Body of pancreas (tissue), 4 donors: ENCODE measurements at places on chromosomes 12 and 14.

DNA sequence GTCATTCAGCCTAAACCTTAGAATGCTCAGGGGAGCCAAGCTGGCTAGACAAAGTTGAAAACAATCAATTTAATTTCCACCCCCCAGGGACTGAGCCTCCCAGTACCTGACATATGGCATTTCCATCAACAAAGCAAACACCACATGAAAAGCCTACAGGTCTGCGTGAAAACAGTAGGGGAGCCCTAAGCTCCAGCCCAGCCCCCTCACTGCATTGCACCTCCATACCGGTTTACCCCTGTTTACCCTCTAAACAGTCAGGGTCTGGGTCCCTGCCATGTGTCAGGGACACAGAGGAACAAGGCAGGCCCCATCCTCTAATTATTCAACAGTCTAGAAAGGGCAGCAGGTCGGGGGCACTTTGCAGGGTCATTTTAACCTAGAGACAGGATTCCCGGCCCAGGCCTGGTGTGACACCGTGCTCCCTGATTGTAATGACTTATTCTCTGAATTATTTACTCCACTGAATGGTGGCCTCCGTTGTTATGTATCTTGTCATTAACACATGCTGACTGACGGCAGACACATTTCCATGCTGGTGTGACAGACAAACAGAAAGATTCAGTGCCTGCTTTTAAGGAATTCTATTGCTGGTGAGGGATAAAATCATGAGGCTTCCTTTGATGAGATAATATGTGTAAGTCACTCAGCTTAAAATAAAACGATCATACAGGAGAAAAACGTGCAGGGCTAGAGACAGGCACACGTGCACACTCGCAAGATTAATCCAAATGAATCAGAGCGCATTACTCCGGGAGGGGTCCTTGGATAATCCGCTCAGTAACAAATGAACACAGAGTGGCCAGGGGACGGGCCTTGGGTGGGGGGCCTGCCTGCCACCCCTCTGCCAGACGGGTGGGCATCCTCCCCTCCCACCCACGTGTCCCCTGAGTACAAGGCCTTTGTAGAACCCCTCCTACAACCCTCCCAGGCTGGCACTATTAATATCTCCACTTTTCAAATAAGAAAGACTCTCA lies 23.2 kb downstream of the CCDC88C start:
- no peak for DNase-seq
- no peak overlapping the region for H3K27ac ChIP-seq
- no peak overlapping the region for H3K4me3 ChIP-seq
- H3K4me1 ChIP-seq, result peaks cover 61% of the 10 kb centered on the region

GRCh38 chr12:112199136-112199535 lies 73.8 kb downstream of the TRAFD1 start:
- no peaks in the 10 kb centered on the region for H3K27me3 ChIP-seq
- H3K4me1 ChIP-seq, result no peaks in the 10 kb centered on the region
- H3K27ac ChIP-seq, result no peak overlapping the region

GRCh38 chr12:115806000-115806399 lies 471.5 kb downstream of the MED13L start:
- no peak overlapping the region for H3K27ac ChIP-seq
- no peaks in the 10 kb centered on the region for H3K36me3 ChIP-seq
- no peak for DNase-seq
- no peak overlapping the region for H3K4me3 ChIP-seq
- no peaks in the 10 kb centered on the region for H3K4me1 ChIP-seq

DNA sequence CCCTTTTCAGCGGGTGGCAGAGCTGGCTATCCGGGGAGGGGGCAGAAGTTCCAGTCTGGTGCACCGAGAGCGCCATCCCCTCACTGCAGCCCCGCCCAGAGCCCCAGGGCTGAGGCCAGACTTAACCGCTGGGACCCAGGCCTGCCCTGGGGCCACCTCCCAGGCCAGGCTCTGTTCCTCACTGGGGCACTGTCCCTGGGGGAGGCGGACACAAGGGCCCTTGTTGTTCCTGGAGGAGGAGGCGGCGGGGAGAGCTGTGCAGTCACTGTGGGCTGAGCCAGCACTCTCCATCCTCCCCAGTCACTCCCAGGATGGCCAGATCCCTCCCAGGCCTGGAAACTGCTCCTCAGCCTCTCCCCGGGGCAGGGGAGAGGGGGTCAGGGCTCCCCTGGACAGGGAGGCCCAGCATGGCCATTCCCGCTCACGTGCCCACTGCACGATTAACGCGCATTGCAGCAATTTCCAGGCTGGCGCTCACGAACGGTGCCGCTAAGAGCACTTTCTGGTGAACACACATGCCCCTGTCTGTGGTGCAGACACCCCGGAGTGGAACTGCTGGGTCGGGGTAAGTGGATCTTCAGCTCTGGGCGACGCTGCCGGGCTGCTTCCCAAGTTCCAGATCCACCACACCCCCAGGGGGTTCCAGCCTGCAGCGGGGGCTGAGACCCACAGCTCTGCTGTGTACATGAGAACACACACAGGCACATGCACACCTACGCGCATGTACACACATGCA lies 89.8 kb upstream of the SFSWAP start:
- H3K27ac ChIP-seq, result no peak overlapping the region
- no peaks in the 10 kb centered on the region for H3K36me3 ChIP-seq
- no peak overlapping the region for H3K4me3 ChIP-seq

GRCh38 chr12:108112832-108113556 lies 16.1 kb upstream of the WSCD2 start:
- H3K27me3 ChIP-seq, result no peaks in the 10 kb centered on the region
- H3K4me3 ChIP-seq, result no peak overlapping the region

- no peak overlapping the region for H3K27ac ChIP-seq
- H3K4me1 ChIP-seq, result no peaks in the 10 kb centered on the region
- peaks cover 58% of the 10 kb centered on the region for H3K36me3 ChIP-seq
- H3K4me3 ChIP-seq, result no peak overlapping the region
- H3K27me3 ChIP-seq, result no peaks in the 10 kb centered on the region
These were observed 20.9 kb downstream of the KMT2D start for GRCh38 chr12:49039421-49040363.

DNA sequence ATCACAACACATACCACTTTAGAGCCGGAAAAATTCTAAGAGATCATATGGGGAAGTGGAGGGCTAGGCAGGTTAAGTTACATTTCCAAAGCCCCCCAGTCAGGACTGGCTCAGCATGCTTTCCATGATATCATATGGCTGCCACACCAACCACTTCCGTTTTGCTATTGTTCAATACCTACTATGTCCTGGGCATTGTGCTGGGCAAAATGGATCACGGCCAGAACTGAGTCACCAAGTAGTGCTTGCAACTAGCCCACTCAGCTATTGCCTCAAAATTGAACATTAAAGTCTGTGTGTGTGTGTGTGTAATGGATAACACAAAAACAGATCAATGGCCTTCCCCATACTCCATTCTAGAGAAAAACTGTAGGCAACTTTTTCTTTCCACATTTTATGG lies 22.7 kb downstream of the WIF1 start:
- H3K36me3 ChIP-seq, result no peaks in the 10 kb centered on the region
- H3K4me3 ChIP-seq, result no peak overlapping the region
- no peaks in the 10 kb centered on the region for H3K27me3 ChIP-seq
- H3K27ac ChIP-seq, result no peak overlapping the region

- no peaks in the 10 kb centered on the region for H3K27me3 ChIP-seq
- DNase-seq, result no peak
- no peak overlapping the region for H3K4me3 ChIP-seq
- H3K36me3 ChIP-seq, result no peaks in the 10 kb centered on the region
- H3K27ac ChIP-seq, result no peak overlapping the region
These were observed 49.8 kb upstream of the PARP11 start for GRCh38 chr12:3923021-3923420.

DNA sequence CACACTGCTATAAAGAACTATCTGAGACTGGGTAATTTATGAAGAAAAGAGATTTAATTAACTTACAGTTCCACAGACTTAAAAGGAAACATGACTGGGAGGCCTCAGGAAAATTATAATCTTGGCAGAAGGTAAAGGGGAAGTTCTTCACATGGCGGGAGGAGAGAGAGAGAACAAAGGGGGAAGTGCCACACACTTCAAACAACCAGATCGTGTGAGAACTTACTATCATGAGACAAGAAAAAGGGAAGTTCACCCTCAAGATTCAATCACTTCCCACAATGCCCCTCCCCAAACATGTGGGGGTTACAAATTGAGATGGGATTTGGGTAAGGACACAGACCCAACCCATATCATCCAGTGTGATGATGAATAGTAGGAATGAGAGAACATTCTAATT lies 366.5 kb downstream of the LRFN5 start:
- H3K36me3 ChIP-seq, result no peaks in the 10 kb centered on the region
- DNase-seq, result no peak
- no peak overlapping the region for H3K4me3 ChIP-seq
- H3K27me3 ChIP-seq, result no peaks in the 10 kb centered on the region
- H3K27ac ChIP-seq, result no peak overlapping the region

- no peak overlapping the region for H3K27ac ChIP-seq
- H3K4me3 ChIP-seq, result no peak overlapping the region
- H3K27me3 ChIP-seq, result no peaks in the 10 kb centered on the region
- H3K36me3 ChIP-seq, result no peaks in the 10 kb centered on the region
- H3K4me1 ChIP-seq, result no peaks in the 10 kb centered on the region
These were observed 9.8 kb upstream of the KCNA5 start for GRCh38 chr12:5033883-5034282.

DNA sequence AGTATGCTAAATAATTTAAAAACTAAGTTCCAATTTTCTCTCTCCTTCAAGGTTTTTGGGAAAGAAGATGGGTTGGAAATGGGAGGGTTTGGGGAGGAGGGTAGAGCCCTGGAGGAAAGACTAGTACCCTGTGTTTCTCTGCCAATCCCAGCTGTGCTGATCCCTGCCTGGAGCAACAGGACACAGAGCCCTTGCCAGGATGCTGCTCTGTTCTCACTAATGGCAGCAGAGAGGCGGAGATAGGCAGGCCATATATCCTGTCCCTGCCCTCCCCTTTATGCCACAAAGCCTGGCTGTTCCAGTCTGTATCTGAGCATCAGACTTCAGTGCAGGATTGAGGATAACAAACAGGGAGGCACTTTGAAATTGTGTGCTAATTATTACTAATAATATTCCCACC lies 99.0 kb downstream of the C12orf75 start:
- no peaks in the 10 kb centered on the region for H3K36me3 ChIP-seq
- no peak for DNase-seq
- H3K27me3 ChIP-seq, result no peaks in the 10 kb centered on the region
- H3K4me1 ChIP-seq, result no peaks in the 10 kb centered on the region

DNA sequence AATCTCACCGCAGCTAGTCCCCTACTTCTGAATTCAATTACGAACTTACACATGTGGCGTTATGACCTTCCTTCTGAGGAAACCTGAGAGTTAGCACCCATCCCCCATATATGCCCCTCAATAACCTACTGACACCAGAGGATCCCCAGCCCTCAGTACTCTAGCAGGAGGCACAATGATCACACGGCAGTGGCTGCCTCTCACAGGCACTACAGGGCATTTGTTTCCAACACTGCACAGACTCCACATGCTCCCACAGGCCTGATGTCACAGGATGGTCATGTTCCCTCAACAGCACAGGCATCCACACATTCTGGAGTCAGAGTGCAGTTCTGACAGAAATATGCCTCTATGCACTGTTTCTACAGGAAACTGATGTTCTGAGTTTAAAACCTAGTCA lies 17.4 kb downstream of the PPP1CC start:
- H3K27me3 ChIP-seq, result no peaks in the 10 kb centered on the region
- no peak for DNase-seq
- H3K27ac ChIP-seq, result no peak overlapping the region
- H3K4me3 ChIP-seq, result no peak overlapping the region

GRCh38 chr12:104422441-104422840 lies 34.3 kb upstream of the CHST11 start:
- no peaks in the 10 kb centered on the region for H3K27me3 ChIP-seq
- H3K4me1 ChIP-seq, result peaks cover 22% of the 10 kb centered on the region
- no peak overlapping the region for H3K27ac ChIP-seq

DNA sequence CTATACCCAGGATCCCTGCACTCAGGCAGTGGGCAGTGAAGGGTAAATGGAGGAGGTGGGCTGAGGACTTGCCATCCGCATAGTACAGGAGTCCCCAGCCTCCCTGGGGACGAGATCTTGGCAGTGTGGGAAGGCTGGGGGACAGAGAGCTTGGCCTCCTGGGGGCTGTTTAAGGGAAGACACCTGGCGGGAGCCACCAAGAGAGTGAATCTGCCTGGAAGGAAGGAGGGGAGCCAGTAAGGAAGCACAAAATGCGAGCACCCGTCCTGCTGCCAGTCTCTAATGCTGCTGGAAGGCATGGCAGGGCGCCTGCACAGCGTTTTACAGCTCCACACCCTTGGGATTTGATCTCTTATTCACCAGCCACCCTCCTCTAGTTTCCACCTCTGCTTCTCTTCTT lies 7.4 kb upstream of the KRT2 start:
- no peak for DNase-seq
- peaks cover 10% of the 10 kb centered on the region for H3K4me1 ChIP-seq
- H3K27me3 ChIP-seq, result no peaks in the 10 kb centered on the region
- no peak overlapping the region for H3K4me3 ChIP-seq
- H3K27ac ChIP-seq, result no peak overlapping the region
- no peaks in the 10 kb centered on the region for H3K36me3 ChIP-seq

- peak; percentile 37 for DNase-seq
- H3K4me3 ChIP-seq, result no peak overlapping the region
- peak overlapping the region; percentile 84 for H3K27ac ChIP-seq
These were observed 5.5 kb downstream of the AJUBA start for GRCh38 chr14:22976620-22977433.

- no peak overlapping the region for H3K4me3 ChIP-seq
- peak; percentile 69 for DNase-seq
- no peaks in the 10 kb centered on the region for H3K27me3 ChIP-seq
- peak overlapping the region; percentile 83 for H3K27ac ChIP-seq
These were observed 70.0 kb upstream of the DICER1 start for GRCh38 chr14:95227279-95227860.

DNA sequence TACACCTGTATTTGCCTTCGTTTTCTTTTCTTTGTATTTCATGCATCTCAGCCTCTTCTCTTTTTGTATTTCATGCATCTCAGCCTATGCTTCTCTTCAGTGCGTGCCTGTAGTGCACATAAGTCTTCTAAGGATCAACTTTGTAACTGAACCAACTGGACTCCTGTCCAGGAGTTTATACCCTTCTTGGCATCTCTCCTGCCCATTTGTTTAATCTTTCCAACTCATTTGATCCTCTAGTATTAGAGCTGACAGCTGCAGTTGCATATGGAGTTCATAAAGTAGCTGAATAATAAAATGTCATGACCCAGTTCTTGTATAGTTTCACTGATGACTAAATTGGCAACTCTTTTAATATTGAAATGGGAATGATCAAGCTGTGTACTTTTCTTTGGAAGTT lies 89.7 kb downstream of the FGD4 start:
- no peaks in the 10 kb centered on the region for H3K36me3 ChIP-seq
- H3K4me1 ChIP-seq, result peaks cover 27% of the 10 kb centered on the region
- H3K27me3 ChIP-seq, result no peaks in the 10 kb centered on the region
- no peak overlapping the region for H3K4me3 ChIP-seq
- DNase-seq, result no peak

GRCh38 chr12:82182601-82183190 lies 175.5 kb downstream of the CCDC59 start:
- no peak overlapping the region for H3K27ac ChIP-seq
- no peaks in the 10 kb centered on the region for H3K36me3 ChIP-seq
- H3K4me3 ChIP-seq, result no peak overlapping the region

- DNase-seq, result no peak
- H3K27ac ChIP-seq, result no peak overlapping the region
- H3K27me3 ChIP-seq, result no peaks in the 10 kb centered on the region
- H3K36me3 ChIP-seq, result no peaks in the 10 kb centered on the region
- H3K4me1 ChIP-seq, result no peaks in the 10 kb centered on the region
These were observed 119.5 kb downstream of the ANO4 start for GRCh38 chr12:100913872-100914592.
